Body of pancreas (tissue), 4 donors: ENCODE measurements at places on chromosomes 12 and 14. TPM values are rescaled to one million over a fixed set of nuclear protein-coding genes. Genes with fewer than 3 reads are reported as not detected.

- no peak overlapping the region for H3K27ac ChIP-seq
- H3K4me1 ChIP-seq, result no peaks in the 10 kb centered on the region
- no peaks in the 10 kb centered on the region for H3K27me3 ChIP-seq
- H3K4me3 ChIP-seq, result no peak overlapping the region
Observed at GRCh38 chr12:7403466-7403865, 40.5 kb downstream of the CD163L1 start.

GRCh38 chr12:99036566-99036965 lies 391.5 kb downstream of the APAF1 start:
- H3K27me3 ChIP-seq, result no peaks in the 10 kb centered on the region
- no peak overlapping the region for H3K27ac ChIP-seq
- no peak overlapping the region for H3K4me3 ChIP-seq
- H3K36me3 ChIP-seq, result no peaks in the 10 kb centered on the region

DNA sequence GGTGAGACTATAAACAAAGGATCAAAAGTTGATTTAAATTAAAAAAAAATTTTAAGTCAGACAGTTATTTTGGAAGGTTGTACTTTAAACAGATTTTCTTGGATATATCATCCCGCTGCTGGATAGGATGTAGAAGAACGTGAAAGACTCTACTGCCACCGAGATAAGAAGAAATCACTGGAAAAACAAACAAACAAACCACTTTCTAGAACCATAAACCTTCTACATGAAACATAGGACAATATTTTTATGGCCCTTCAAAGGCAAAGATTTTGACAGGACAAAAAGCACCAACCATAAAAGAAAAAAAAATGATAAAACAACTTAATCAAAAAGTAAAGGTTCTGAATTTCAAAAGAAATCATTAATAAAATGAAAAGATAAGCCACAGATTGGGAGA lies 268.2 kb upstream of the DAAM1 start:
- no peak for DNase-seq
- H3K27ac ChIP-seq, result no peak overlapping the region
- no peaks in the 10 kb centered on the region for H3K36me3 ChIP-seq
- no peak overlapping the region for H3K4me3 ChIP-seq
- H3K27me3 ChIP-seq, result no peaks in the 10 kb centered on the region
- H3K4me1 ChIP-seq, result no peaks in the 10 kb centered on the region

DNA sequence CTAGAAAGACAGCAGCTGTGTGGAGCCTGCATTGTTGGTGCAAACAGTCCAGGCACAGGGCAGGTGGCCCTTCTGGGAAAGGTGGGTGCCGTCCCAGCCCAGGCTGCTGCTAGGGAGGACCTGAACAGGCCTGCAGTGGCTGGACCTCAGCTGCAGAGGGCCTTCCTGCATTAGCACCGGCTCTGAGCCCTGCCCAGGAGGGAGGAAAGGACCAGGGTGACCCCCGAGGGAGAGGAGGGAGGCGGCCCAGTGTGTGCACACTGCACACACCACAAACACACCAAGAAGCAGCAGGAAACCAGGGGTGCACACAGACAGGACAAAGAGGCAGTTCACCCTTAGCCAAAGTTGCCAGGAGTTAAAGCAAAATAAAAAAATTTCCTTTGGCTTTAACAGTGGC lies 8.0 kb upstream of the PGAM5 start:
- H3K4me1 ChIP-seq, result peaks cover 6% of the 10 kb centered on the region
- no peak for DNase-seq
- no peak overlapping the region for H3K4me3 ChIP-seq
- no peak overlapping the region for H3K27ac ChIP-seq
- peaks cover 3% of the 10 kb centered on the region for H3K36me3 ChIP-seq

GRCh38 chr12:27179400-27180214 lies 64.5 kb upstream of the STK38L start:
- H3K27me3 ChIP-seq, result no peaks in the 10 kb centered on the region
- peaks cover 13% of the 10 kb centered on the region for H3K4me1 ChIP-seq
- DNase-seq, result no peak
- no peak overlapping the region for H3K4me3 ChIP-seq

Gene FITM1
- 6.3 TPM for total RNA-seq

GRCh38 chr14:57879516-57879915 lies 13.6 kb upstream of the SLC35F4 start:
- no peaks in the 10 kb centered on the region for H3K36me3 ChIP-seq
- no peaks in the 10 kb centered on the region for H3K27me3 ChIP-seq
- H3K4me3 ChIP-seq, result no peak overlapping the region

DNA sequence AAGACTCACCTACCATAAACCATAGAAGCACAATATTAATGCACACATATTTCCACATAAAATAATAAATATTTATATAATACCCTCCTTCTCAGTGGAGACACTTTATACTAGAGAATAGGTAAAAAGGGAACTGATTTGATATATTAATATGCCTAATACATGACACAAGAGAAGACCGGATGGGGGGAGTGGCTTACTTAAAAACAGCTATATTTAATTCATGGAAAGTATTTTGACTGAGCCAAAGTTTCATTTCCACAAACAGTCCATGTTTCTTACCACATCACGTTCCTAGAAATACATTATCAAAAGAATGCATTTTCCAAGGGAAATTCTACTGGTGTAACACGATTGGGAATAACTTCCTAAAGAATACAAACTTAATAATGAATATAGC lies 63.4 kb downstream of the ITPR2 start:
- peak overlapping the region; percentile 63 for H3K27ac ChIP-seq
- peaks cover 32% of the 10 kb centered on the region for H3K4me1 ChIP-seq
- H3K4me3 ChIP-seq, result no peak overlapping the region
- no peaks in the 10 kb centered on the region for H3K27me3 ChIP-seq
- no peak for DNase-seq

- DNase-seq, result no peak
- no peaks in the 10 kb centered on the region for H3K36me3 ChIP-seq
- no peaks in the 10 kb centered on the region for H3K27me3 ChIP-seq
- peaks cover 5% of the 10 kb centered on the region for H3K4me1 ChIP-seq
Observed at GRCh38 chr12:45336331-45336730, 120.4 kb downstream of the ANO6 start.

Gene TUNAR
- total RNA-seq, result not detected

DNA sequence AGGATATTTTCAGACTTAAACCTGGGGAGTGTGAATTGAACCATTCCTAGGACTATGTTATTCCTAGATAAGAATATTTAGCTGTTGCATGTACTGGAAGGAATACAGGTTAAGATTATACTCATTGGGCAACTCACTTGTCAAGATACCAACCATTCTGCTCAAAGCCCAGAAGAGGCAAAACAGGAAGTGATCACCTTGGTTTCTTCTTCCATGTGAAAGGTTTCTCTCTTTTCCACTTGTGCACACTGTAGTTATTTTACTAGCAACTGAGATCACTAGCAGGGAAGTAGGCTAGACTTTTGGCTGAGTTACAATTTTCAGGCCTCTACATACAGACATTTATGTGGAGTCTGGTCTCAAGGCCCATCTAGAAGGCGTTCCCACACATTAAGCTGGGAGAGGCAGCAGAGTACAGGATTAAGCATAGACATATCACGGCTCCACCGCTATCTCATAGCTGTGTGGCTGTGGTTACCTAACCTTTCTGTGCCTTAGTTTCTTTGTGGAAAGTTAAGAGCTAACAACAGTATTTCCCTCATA lies 83.9 kb upstream of the FERMT2 start:
- no peaks in the 10 kb centered on the region for H3K27me3 ChIP-seq
- H3K27ac ChIP-seq, result no peak overlapping the region
- H3K4me3 ChIP-seq, result no peak overlapping the region
- H3K36me3 ChIP-seq, result no peaks in the 10 kb centered on the region
- peaks cover 16% of the 10 kb centered on the region for H3K4me1 ChIP-seq

Gene NFATC4
- total RNA-seq, result 19.8 TPM

Gene NDUFA9
- 12.5 TPM for total RNA-seq

Gene RBP5
- 1.3 TPM for total RNA-seq

- no peaks in the 10 kb centered on the region for H3K27me3 ChIP-seq
- H3K36me3 ChIP-seq, result no peaks in the 10 kb centered on the region
- H3K4me3 ChIP-seq, result no peak overlapping the region
- DNase-seq, result no peak
- H3K27ac ChIP-seq, result no peak overlapping the region
Observed at GRCh38 chr14:39762576-39763401, 330.6 kb upstream of the FBXO33 start.
